Psoas muscle (tissue), 8 donors: ENCODE measurements at places on chromosomes 1 and 21. TPM values are rescaled to one million over a fixed set of nuclear protein-coding genes. Genes with fewer than 3 reads are reported as not detected.

PTPN22 gene
- 0.15 TPM for polyA plus RNA-seq

ABCB10 gene
- polyA plus RNA-seq, result 6.9 TPM

FCRL4 gene
- not detected for polyA plus RNA-seq

GPX7 gene
- 3.6 TPM for polyA plus RNA-seq

CFHR1 gene
- polyA plus RNA-seq, result not detected

FGR gene
- 3.8 TPM for polyA plus RNA-seq

WNT3A gene
- not detected for polyA plus RNA-seq

REN gene
- polyA plus RNA-seq, result not detected
